ENCODE measurements at places on chromosomes 12 and 14.

- DNase-seq: no peak
Observed at GRCh38 chr14:74514471-74514941, 20.9 kb downstream of the ISCA2 start.

GRCh38 chr12:32516230-32516629, 116.9 kb downstream of the FGD4 start:
- DNase-seq: no peak

- no peak for DNase-seq
Observed at GRCh38 chr14:55201219-55202101, 10.1 kb upstream of the DLGAP5 start.

DNA sequence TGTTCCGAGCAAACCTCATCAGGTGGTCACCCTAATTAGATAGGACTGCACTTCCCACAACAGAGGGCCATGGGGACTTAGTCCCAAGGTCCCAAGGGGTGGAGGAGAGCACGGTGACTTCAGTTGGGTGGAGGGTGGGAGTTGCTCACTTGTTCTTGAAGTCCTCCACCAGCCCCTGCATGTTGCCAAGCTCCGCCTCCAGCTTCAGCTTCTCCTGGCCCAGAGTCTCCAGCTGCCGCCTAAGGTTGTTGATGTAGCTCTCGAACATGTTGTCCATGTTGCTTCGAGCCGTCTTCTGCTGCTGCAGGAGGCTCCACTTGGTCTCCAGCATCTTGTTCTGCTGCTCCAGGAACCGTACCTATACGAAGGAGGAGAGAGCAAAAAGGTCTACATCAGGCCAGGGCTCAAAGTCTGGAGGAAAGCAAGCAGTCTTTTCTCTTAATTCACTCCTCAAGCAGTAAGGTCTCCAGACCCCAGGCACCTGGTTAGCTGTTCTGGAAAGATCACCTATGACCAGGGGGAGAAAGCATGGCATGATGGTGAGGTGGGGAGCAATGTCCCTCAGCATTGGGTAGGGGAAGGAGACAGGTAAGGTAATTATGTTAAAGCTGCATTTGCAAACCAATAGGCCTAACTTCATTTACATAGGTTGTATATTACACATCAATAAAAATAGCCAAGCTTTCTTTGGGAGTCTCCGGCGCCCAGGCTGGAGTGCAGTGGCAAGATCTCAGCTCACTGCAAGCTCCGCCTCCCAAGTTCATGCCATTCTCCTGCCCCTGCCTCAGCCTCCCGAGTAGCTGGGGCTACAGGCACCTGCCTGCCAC, 2.9 kb downstream of the KRT8 start:
- no peak for DNase-seq

GRCh38 chr12:131867891-131868675, 26.3 kb upstream of the ULK1 start:
- DNase-seq: no peak

GRCh38 chr14:81206115-81206514, 14.6 kb downstream of the GTF2A1 start:
- no peak for DNase-seq
